ENCODE measurements at places on chromosomes 16 and 17. TPM values are rescaled to one million over a fixed set of nuclear protein-coding genes. Genes with fewer than 3 reads are reported as not detected.
A peak's percentile ranks its signal among the peaks of the same experiment; 100 is the strongest.

YBX2 gene
- 0.77 TPM for total RNA-seq

GP1BA gene
- not detected for total RNA-seq

TP53TG3F gene
- total RNA-seq: not detected

CTRB2 gene
- not detected for total RNA-seq

ABCA5 gene
- total RNA-seq: 27.0 TPM

HSD17B2 gene
- not detected for total RNA-seq

GRCh38 chr16:49701789-49702494, 154.0 kb downstream of the ZNF423 start:
- peak; percentile 83 for DNase-seq

GRCh38 chr17:31674717-31675349, 184.2 kb downstream of the COPRS start:
- no peak for DNase-seq

DNA sequence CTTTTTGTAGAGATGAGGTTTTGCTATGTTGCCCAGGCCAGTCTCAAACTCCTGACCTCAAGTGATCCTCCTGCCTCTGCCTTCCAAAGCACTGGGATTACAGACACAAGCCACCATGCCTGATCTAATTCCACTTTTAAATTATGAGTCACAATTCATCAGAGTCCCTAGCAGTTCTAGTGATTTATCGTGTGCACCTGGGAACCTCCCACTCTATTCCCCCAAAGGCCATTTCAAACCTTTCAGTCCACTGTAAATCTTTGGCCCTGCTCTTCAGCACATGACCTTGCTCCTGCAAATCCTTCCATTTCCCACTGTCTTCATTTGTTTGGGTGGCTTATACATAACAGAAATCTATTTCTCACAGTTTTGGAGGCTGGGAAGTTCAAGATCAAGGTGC, 73.0 kb downstream of the HS3ST2 start:
- no peak for DNase-seq

DNA sequence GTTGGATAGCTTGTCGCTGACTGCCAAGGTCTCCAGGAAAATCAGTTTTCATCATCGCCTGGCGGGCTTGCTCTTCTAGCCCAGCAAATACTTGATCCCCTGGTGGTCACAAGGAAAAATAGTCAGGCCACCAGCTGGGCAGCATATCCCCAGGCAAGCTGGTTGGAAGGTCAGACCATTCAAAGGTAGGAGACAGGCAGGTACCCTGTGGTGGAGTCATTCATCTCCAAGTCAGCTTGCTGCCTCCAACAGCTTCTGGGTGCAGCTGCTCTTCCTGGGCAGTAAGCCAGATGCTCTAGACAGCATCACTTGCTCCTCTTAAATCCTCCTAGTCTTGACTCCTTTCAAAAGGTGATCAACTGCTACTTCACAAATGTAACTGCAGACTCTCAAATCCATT, 16.0 kb downstream of the ZNF821 start:
- no peak for DNase-seq

DNA sequence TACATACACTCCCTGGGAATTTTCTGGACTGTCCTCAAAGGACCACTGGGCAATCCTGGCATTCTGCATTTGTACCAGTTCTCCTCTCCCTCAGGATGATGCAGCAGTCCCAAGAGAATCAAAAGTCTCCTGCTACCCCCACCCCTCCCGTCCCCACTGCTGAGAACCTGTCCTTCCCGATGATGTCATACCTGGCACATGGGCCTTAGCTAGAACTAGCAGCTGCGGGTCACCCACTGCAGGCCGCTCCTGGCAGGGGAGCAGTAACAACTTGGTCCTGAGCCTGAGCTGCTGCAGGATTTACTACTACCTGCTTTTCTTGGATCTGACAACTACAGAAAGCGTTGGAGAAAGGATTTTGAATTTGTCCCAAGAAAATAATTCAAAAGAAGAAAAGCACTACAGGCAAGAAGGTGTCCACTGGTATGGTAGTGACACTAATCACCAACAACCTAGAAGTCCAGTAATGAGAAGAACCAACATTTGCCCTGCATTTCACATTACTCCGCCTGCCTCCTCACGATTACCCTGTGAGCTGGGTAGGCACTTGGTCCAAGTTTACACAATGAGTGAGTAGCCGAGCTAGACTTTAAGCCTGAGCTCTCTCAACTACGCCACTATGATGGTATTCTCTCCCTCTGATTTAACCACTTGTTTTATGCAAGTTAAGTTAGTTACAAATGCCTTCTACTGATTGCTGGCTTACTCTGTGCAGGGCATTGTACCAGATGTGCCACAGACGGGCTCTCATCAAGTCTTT, 55.3 kb upstream of the ETV4 start:
- DNase-seq: peak; percentile 57

DNA sequence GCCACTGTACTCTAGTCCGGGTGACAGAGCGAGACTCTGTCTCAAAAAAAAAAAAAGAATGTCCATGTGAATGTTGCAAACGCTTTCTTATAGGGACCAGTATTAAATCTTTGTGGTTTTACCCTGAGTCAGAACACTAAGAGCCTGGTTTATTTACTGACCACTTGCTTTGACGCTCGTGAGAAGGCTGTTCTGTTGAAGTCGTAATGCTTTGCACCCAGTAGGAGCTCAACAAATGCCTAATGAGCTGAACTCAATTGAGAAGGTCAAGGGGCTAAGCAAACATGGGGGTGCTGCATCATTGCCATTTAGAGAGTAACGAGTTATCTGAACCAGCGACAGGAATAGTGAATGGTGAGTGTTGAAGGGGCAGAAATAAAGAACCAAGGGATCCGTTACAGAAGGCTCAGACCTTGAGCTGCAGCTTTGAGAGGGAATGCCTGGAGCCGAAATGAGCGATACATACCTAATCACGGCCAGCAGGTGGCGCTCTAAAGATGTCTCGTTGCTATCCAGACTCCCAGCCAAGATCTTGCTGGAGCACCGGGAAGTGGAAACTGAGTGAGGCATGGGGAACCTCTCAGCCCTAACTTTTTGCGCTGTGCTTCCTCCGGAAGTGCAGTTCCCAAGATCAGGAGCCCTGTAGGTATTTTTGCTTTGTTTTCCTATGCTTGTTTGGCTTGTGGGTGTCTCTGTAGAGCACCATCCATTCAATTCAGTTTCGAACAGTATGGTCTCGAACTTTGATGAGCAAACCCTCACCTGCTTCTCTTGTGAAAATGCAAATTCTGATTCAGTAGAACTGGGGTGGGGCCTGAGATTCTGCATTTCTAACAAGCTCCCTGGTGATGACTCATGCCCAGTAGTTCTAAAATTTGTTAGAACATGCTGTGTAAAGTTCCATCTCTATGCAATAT, 12.6 kb upstream of the RNF222 start:
- peak; percentile 90 for DNase-seq

DNA sequence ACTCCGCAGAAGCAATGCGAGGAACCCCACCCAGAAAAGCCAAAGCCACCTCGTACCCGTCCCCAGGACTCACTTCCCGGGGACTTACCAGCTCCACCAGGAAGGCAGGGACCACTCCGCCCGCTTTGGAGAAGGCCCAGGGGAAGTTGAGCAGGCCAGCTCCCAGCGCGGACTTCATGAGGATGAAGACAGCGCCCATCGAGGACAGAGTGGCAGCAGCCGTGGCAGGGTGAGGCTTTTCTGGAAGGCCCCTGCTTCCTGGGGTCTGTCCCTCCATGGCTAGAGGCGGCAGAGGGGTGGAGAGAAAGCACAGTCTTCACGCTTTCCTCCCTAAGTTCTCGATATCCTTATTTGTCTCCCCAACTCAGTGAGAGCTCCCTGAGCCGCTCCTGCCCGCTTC, 714 bp downstream of the SLC38A8 start:
- peak; percentile 5 for DNase-seq

DNA sequence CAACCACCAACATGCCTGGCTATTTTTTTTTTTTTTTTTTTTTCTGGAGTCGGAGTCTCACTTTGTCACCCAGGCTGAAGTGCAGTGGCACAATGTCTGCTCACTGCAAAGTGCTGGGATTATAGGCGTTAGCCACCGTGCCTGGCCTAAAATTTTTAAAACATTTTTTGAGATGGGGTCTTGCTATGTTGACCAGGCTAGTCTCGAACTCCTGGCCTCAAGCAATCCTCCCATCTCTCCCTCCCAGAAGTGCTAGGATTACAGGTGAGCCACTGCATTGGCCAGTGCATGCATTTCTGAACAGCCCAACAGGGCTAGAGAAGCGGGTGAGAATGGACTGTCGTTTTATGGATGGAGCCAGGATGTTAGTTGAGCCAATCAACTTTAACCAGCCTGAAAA, 72.4 kb downstream of the ERCC4 start:
- no peak for DNase-seq

- DNase-seq: no peak
Measured at GRCh38 chr16:56246051-56246817, 54.9 kb downstream of the GNAO1 start.
